ENCODE measurements at places on chromosomes 6 and 20.

- DNase-seq, result no peak
These were observed 1.4 kb downstream of the NUS1 start for GRCh38 chr6:117676577-117677218.

DNA sequence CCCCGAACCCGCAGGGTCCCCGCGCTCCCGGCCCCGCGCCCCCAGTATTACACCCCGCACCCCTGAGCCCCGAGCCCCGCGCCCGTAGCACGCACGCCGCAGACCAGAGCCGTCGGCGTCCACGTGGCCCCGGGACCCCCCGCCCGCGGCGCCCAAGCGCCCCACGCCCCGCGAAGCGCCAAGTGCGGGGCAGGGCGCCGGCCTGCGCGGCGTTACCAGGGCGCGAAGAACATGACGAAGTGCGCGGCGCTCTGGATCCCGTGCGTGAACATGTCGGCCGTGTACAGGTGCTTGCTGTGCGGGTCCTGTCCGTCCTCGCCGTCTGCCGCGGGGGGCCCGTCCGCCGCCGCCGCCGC, 312 bp downstream of the TXNDC5 start:
- DNase-seq, result no peak

- peak; percentile 68 for DNase-seq
These were observed 45.9 kb upstream of the ZNFX1 start for GRCh38 chr20:49323622-49324238.

GRCh38 chr20:63128367-63128766, 87.6 kb downstream of the YTHDF1 start:
- DNase-seq, result no peak

- DNase-seq, result no peak
These were observed 19.7 kb downstream of the UBE2V1 start for GRCh38 chr20:50093240-50093639.

DNA sequence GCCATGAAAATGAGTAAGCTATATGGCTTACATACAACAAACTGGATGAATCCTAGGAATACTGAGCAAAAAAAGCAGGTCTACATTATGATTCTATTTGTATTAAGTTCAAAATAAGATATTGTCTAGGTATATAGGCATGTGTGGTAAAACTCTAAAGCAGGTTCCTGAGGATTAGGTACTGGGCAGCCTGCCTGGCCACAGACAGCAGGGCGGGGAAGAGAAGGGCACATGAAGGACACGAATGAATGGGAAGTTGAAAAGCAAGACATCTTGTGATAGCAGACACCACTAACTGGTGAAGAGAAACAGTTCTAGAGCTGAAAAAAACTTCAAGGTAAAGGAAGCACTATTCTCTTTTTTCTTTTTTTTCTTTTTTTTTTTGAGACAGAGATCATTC, 72.6 kb upstream of the SLC4A11 start:
- DNase-seq, result no peak

DNA sequence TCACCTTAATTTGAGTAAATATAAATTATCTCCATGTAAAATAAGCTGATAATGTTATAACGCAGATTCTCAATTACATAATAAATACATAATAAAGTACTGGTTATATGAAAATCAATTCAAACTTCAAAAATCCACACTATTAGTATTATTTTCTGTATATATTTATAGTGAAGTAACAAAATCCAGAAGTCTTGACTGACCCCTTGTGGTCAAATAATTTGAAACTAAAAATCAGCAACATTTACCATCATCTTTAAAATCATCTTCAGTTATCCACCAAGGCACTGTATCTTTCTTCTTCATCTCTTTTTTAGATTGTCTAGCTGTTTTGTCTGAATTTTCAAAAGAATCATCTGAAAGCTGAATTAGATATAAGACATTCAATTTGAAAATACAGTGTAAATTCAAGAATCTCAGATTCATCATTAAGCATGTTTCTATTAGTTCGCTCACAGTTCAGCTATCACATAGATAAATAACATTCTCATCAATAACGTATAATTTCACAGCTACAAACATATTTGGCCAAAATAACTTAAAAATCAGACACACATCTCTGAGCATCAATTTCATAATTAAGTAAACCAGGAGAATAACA, 6.5 kb downstream of the CEP162 start:
- peak; percentile 1 for DNase-seq

DNA sequence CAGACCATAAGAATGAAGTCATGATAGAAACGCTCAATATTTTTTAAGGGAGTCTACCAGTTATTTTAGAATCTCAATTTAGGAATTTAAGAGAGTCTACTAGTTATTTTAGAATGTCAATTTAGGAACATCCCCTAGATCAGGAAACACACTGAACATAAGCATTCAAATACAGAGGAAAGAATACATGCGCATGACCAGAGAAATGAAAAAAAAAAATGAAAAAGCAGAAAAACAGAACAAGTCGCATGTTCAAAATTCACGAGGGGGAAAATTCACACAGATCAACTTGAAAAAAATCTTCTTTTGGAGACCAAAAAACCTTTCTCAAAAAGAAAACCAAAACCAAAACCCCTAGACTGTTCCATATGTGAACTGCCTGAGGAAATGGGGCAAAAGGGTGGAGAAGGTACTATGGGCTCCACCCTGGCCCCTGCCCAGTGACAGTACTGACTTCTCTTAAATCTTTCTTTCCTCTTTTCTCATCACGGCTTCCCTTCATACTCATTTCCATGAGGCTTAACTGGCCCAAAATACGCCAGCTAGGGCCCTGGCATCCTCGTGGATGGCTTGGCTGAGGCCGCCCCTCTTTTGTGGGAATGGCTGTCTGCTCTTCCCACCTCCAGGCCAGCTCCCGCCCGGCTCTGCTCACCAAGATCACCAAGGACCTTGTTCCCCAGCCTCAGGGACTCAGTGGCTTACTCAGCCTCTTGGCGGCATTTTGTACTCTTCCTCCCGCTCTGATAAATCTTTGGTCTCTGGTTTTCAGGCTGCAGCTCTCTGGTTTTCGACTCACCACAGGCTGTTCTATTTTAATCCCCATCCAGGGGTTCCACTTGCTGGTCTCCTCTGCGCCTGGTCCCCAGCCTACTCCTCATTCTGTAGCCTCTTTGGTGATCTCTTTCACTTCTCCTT, 11.2 kb downstream of the ZBTB2 start:
- DNase-seq, result no peak

GRCh38 chr20:44733341-44734069, 12.2 kb upstream of the KCNK15 start:
- DNase-seq, result peak; percentile 20

- no peak for DNase-seq
These were observed 89.7 kb upstream of the RNF217 start for GRCh38 chr6:124872361-124873065.

- DNase-seq, result no peak
These were observed 13.1 kb upstream of the HDGFL1 start for GRCh38 chr6:22556266-22556665.

GRCh38 chr6:111985202-111985731, 68.6 kb upstream of the CCN6 start:
- no peak for DNase-seq

DNA sequence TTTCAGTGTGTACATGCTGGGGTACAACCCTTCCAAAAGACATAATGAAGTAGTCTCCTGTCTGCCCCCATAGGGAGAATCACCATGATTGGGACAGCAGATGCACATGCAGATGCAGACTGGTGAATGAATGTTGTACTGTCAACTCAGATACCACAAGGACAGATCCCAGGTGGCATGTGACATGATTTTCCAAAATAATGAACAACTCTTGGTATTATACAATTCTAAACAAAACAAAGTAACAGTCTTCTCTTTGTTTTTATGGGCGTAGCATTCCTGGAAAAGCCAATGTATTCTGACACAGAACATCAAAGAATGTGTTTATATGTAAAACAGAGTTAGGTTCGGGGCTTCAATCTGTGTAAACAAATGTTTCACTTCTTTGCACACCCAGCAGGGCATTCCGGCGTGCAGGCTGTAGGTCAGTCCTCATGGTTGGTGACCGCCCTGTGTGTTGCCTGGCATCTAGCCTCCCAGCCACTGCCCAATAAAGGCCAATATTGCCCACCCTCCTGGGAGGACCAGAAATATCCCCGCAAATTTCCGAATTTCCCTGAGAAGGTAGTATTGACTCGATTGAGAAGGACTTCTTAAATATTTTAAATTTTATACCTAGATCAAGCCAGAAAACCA, 127.7 kb downstream of the KLHL32 start:
- no peak for DNase-seq

DNA sequence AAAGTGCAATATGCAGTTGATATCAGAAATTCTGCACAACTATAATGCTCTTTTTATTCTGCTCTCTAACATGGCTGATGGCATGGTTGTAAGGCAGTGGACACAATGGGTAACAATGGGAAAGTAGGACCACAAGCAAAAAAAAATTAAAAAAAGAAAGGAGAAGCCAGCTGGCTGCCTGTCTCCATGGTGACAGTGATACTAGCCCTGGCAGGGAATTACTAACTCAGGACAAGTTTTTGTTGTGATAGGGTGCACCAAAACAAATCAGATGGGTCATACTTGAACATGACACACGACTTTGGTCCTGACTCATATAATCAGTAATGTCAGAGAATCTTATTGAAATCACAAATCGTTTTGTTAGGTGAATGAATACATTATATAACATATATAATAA, 169.4 kb downstream of the TRDN start:
- no peak for DNase-seq

- DNase-seq, result no peak
These were observed 3.4 kb downstream of the NUDT3 start for GRCh38 chr6:34389034-34389433.

DNA sequence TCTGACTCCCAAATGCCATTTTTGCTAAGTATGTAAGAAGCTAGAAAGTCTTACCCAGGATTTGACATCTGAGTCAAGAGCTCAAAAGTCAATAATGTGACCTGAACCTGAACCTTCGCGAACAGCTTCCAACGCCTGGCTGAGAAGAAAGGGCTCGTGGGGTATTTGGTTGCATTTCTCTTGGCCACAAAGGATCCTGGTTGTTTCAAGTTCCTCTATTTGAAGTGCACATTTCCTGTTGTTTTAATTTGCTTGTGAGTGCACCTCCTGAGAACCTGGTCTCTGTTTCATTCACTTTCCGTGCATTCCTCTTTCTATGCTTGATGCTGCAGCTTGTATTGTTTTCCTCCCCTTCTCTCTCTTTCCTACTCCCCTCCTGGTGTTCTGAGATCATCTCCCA, 212.5 kb downstream of the FOXA2 start:
- DNase-seq, result no peak

- DNase-seq, result no peak
These were observed 37.2 kb downstream of the SLC22A2 start for GRCh38 chr6:160221423-160221822.

GRCh38 chr20:49979030-49979832, 3.5 kb upstream of the SNAI1 start:
- DNase-seq, result peak; percentile 42

All from NCI-H2081 (cell line).